ENCODE measurements at places on chromosomes 12 and 14.

GRCh38 chr12:121218588-121219352 is 8.8 kb downstream of the P2RX4 start:
- no peak for DNase-seq

GRCh38 chr12:51171884-51172514 is 936 bp downstream of the TFCP2 start:
- DNase-seq, result no peak

DNA sequence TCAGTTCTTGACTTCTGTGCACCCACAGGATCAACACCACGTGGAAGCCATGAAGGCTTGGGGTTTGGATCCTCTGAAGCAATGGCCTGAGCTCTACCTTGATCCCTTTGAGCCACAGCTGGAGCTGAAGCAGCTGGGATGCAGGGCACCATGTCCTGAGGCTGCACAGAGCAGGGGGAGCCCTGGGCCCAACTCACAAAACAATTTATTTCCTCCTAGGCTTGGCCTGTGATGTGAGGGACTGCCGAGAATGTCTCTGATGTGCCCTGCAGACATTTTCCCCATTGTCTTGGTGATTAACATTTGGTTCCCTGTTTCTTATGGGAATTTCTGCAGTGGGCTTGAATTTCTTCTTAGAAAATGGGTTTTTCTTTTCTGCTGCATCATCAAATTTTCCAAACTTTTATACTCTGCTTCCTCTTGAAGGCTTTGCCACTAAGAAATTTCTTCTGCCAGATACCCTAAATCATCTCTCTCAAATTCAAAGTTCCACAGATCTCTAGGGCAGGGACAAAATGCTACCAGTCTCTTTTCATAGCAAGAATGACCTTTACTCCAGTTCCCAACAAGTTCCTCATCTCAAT is 288.2 kb downstream of the CCDC59 start:
- DNase-seq, result no peak

- DNase-seq, result no peak
Measured at GRCh38 chr12:13000925-13001774, 1.1 kb upstream of the HEBP1 start.

DNA sequence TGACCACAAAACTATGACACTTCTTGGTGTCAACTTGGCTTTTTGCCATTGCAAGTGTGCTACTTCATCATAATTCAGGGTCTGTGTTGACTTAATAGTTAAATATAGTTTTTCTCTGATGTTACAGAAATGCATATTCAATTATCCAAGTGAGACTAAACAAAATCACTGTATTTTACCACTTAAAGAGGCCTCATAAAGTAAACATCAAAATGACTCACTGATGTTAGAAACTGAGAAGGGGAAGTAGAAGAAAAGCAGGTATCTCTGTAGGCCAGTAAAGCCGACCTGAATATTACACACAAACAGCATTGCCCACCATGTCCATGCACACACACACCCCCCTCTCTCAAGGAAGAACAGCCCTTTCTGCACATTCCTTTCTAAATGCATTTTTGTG is 55.4 kb downstream of the RPAP3 start:
- DNase-seq, result no peak
